Cerebellum (tissue), 4 donors: ENCODE measurements at places on chromosomes 5 and 9. TPM values are rescaled to one million over a fixed set of nuclear protein-coding genes. Genes with fewer than 3 reads are reported as not detected.

Gene STOM
- total RNA-seq, result 42.6 TPM

DNA sequence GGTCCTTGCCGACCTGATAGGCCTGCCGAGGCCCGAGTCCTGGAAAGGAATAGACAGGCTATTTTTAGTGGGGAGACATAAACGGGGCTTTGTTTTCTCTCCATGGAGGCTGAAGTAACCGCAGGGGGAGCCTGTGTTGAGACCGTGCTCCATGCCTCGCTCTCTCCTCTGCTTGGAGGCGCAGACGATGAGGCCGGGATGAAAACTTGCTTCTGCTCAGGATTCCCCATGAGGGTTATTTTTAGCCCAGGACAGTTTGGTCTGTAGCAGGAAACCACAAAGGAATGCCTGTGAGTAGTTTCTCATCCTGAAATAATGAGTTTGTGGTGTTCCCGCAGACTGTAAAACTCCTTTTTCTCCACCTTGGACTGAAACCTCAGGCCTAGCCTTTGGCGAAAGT, 81.9 kb upstream of the RARS1 start:
- no peak for DNase-seq

- DNase-seq, result no peak
Observed at GRCh38 chr9:124264823-124265233, 7.1 kb downstream of the NEK6 start.

DNA sequence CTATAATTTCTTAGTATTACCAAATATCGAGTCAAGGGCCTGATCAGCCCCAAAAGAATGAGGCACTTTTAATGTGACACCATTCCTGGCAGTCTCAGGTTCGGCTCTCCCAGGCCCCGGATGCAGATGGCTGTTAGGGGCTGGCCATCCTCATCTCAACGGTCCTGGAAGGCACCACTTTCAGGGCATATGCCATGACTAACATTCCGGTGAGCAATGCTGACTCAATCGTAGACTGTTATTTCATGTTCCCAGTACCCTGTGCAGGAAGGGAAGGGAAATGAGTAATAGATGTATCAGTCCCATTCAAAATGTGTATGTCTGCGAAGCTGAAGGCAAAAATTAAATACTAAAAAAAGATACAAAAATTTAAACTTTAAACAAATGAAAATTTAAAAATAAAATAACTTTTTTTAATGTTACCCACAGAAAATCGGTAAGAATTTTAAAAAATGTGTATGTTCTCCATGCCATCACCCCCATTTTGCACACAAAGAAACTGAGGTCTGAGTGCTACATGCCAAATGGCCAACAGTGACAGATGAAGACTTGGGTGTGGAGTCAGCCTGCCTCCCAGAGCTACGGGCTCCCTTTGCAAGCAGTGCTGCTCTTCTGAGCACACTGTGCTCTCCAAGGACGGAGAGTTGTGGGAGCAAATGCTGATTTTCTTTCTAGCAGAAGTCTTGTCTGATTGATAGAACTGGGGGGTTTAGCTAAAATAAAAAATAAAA, 79.0 kb downstream of the GLDC start:
- no peak for DNase-seq

GRCh38 chr5:134188092-134188491, 11.3 kb upstream of the SKP1 start:
- DNase-seq, result no peak

Gene IL33
- 10.3 TPM for total RNA-seq

Gene FRRS1L
- 108 TPM for total RNA-seq
